ENCODE measurements at places on chromosomes 3 and 15.

DNA sequence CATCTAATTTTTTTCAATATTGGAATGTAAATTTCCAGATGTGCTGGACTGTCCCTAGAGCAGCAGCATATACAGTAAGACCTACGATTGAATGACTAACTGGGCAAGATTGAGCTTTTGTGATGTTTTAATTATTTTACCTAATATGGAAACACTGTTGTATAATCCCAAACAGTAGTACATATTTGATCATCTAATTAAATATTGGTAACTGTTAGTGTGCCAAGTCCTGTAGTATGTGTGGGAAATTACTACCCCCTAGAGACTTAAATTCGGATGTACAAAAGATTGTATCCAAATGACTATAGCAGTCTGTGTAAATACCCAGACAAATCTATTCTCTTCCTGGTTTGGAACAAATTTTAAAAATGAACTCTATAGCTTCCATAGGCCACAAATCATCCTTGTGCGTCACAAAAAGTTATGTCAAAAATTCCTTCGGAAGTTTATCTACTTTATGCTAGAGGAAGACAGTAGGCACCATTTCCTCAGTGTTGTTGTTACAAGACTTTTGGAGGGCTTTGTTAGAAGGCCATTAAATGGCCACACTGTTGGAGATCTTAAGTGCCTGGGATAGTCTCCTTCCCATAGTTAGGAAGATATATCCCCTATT, 41.6 kb downstream of the NKIRAS1 start:
- no peak for ATAC-seq

GRCh38 chr3:171874251-171874681, 31.1 kb downstream of the TMEM212 start:
- ATAC-seq = no peak

DNA sequence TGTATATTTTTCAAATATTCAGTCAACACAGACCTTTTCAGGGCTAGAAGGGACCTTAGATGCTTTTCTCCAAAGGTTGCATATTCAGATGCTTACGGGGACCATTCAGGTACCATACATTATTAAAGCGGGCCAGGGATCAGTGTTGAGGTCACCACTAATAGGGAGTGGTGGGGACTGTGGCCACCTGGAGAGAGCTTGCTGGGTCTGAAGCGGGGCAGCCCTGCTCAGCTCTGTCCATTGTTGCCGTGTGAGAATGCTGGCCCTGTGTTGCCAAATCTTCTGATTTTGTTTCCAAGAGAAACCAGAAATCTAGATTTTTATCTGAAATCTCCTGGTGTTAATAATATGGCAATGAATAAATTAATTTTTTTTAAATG, 23.7 kb downstream of the ABHD2 start:
- no peak for ATAC-seq

DNA sequence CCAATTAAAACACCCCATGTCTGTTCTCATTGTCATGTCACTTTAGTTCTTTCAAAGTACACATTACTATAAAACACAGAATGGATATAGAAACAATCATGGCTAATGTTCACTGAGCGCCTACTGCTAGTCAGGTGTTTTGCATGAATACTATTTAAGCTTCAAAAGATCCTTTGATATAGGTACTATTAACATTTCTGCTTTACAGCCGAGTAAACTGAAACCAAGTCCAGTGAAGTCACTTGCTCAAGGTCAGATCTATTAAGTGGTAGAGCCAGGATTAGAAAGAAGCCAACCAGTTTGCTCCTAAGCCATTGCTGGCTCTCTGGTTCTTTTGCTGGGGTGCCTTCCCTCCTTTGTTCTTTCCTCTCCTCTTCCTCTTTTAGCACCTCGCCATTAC, 32.4 kb upstream of the NMNAT3 start:
- ATAC-seq = no peak

GRCh38 chr15:62165793-62166375, 799 bp upstream of the C2CD4B start:
- no peak for ATAC-seq

GRCh38 chr3:195838714-195839113, 27.0 kb upstream of the MUC4 start:
- ATAC-seq = no peak

DNA sequence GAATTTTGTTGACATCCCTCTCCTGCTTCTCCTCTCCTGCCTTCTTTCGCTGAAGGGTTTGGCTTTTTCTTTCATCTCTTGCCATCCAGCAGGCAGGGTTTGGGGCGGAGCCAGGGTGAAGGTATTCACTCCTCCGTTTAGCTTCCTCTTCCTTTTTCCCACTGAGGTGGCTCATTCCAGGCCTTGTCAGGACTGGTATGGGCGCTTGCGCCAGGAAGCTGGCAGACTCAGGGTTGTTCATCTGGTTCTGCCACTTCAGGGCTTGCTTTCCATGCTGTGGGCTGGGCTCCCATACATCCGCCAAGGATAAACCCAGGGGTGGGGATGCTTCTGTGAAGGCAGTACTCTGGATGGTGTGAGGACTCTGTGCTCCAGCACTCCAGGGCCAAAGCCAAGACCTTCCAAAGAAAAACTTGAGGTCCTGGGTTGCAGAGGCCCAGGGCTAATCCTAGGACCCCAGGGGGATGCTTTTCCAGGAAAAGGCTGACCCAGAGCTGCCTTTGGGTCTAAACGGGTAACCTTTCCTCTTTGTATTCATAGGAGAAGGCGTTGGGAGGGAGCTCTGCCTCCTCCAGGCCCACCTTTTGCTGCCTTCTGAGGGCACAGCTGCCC, 7.7 kb upstream of the AMOTL2 start:
- ATAC-seq = no peak

- peak; percentile 88 for ATAC-seq
These were observed 46.3 kb downstream of the SENP7 start for GRCh38 chr3:101466465-101467309.

DNA sequence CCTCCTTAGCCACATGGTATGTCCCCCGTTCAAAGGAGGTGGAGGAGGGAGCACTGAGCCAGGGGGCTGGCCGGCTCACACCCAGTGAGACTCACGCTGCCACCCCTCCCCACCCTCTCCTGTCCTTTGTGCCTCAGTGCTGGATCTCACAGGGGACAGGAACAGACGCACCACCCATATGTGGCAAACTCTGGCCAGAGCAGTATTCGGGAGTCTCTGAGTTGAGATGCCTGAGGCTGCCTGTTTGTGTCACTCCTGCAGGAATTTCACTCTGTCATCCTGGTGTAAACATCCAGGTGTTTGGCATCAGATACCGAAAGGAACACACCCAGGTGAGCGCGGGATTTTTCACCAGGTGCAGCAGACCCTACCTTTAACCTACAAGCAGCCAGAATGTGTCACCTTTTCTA, 25.7 kb downstream of the RGMA start:
- no peak for ATAC-seq

DNA sequence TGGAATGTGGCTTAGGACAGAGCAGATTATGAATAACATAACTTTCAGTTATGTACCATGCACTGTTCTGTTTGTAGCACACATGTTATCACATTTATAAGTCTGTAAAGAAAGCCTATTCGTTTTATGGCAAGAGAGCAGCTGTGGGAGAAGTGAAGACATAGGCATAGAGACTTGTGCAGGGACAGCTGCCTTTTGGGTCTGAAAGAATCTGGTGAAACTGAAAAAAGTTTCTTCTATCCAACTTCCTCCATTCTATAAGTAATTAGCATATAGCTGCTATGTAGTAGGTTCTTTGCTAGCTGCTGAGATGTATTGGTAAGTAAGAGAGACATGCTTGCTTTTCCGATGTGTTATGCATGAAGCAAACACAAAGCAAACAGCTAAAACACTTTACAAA, 1095.4 kb upstream of the CADM2 start:
- ATAC-seq = no peak

All from activated T-helper 17 cell treated with anti-CD3 and anti-CD28 coated beads, Interleukin-2, amount 50 U/mL, for 72 hours (primary cell).